ENCODE measurements at places on chromosomes 16 and 17.

DNA sequence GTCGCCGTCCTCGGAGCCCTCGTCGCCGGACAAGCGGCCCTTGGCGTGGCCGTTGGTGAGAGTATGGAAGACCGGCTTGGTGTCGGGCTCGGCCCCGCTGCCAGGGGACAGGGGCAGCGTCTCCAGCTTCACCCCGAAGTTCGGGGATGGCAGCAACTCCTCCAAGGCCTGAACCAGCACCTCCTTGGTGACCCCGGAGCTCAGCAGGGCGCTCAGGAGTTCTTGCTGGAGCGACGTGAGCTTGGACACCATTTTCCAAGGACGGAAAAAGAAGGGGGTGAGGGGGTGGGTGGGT is 279 bp downstream of the HNF1B start:
- no peak for DNase-seq

- DNase-seq, result no peak
Observed at GRCh38 chr17:77253611-77254051, 112.9 kb downstream of the SEC14L1 start.

GRCh38 chr17:1461198-1461944 is 5.3 kb upstream of the CRK start:
- no peak for DNase-seq

- DNase-seq, result no peak
Observed at GRCh38 chr17:45299361-45299760, 17.5 kb downstream of the MAP3K14 start.
